ENCODE measurements at places on chromosomes 7 and 10. TPM values are rescaled to one million over a fixed set of nuclear protein-coding genes. Genes with fewer than 3 reads are reported as not detected.
A peak's percentile ranks its signal among the peaks of the same experiment; 100 is the strongest.

HGF gene
- not detected for total RNA-seq

ASB4 gene
- total RNA-seq: not detected

ANKRD22 gene
- total RNA-seq: 0.16 TPM

DNA sequence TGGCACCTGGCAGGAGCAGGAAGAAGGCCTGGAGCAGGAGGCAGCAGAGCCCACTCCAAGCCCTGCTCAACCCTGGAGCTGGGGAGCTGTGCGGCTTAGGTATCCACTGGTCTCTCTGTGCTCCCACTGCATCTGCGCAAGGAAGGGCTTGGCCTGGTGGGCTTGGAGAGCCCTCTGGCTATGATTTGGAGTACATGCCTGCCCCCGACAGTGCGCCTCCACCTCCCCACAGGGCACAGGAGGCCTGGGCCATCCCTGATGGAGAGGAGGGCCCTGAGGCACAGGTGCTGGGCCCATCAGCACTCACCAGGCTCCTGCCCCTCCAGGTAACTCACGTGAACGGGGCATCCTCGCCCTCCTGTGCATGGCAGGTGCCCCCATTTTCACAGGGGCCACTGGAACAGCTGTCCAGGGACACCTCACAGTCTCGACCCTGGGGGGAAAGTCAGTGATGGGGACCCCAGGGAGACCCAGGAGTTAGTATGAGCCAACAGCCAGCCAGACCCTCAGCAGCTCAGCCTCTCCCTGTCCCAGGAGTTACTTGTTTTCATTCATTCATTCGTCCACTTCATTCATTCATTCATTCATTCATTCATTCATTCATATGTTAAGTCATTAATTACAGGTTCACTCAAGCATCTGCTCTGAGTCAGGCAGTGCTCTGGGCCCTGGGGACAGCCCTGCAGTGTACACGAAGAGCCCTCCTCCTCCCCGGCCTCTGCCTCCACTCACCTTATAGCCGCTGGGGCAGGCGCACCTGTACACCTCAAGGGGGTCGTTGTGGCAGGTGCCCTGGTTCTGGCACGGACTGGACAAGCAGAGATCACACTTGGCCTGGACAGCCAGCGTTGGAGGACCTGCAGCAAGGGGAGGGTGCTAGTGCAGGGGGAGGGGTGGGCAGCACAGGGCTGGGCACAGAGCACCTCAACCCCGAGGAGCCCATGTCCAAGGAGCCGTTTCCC, 167.2 kb downstream of the SLIT1 start:
- no peak for DNase-seq

- no peak for DNase-seq
These were observed 108.8 kb upstream of the CDK1 start for GRCh38 chr10:60669501-60669900.

GRCh38 chr10:31421322-31421721, 102.3 kb downstream of the ZEB1 start:
- no peak for DNase-seq

DNA sequence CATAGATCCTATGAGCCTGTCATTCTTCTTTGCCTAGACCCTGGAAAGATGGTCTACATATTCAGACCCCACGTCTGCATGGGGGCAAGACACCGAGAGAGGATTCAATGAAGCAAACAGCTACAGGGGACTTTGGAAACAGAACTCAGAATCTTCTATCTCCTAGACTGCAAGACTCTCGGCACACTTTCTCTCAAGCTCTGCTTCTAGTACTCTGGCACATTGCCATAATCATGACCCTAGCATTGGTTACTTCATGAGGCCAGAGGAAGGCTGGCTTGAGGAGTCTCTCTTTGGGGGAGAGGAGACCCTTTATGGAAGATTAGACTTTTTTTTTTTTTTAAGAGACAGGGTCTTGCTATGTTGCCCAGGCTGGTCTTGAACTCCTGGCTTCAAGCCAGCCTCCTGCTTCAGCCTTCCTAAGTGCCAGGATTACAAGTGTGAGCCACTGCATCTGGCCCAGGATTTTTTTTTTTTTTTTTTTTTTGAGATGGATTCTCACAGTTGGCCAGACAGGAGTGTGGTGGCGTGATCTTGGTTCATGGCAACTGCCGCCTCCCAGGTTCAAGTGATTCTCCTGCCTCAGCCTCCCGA, 20.7 kb downstream of the CCDC3 start:
- no peak for DNase-seq

DNA sequence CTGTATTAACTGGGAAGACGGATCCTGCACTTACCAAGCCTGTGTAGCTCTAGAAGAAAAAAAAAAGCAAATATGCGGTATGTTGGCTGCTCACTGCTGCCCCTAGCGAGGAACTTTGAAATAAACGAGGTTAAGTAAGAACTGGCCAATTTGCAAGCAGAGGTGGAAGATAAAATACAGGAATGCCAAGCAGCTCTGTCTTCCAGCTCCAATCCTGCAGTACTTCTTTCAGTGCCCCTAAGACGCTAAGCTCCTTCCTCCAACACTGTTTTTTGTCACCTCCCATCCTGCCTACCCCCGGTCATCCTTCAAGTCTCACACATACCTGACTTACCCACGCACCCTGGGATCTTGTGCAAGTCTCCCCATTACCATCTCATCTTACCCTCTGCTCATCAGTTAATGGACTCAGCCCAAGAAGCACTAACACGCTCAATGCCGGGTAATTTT, 809 bp downstream of the C10orf143 start:
- DNase-seq: peak; percentile 67

- no peak for DNase-seq
These were observed 261.5 kb downstream of the DIP2C start for GRCh38 chr10:427761-428519.

GRCh38 chr10:12321641-12322040, 27.7 kb upstream of the CAMK1D start:
- no peak for DNase-seq
